ENCODE measurements at places on chromosomes 16 and 17.

DNA sequence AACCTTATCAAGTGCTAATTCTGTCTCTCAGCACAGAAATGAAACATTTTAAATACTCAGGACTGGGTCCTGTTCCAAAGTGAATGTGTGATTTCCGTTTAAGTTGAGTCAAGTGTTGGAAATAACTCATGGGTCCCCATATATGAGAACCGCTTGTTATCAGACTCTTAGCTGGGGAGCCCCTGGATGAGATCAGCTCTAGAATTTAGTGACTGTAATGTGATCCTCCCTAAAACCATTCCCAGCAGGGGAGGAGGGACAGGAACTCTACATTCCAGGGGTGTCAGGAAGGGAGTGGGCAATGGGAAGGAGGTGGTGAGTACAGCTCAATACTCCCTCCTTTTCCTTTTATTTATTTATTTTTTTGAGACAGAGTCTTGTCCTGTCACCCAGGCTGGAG, 37.5 kb downstream of the OTOA start:
- no peak for DNase-seq

DNA sequence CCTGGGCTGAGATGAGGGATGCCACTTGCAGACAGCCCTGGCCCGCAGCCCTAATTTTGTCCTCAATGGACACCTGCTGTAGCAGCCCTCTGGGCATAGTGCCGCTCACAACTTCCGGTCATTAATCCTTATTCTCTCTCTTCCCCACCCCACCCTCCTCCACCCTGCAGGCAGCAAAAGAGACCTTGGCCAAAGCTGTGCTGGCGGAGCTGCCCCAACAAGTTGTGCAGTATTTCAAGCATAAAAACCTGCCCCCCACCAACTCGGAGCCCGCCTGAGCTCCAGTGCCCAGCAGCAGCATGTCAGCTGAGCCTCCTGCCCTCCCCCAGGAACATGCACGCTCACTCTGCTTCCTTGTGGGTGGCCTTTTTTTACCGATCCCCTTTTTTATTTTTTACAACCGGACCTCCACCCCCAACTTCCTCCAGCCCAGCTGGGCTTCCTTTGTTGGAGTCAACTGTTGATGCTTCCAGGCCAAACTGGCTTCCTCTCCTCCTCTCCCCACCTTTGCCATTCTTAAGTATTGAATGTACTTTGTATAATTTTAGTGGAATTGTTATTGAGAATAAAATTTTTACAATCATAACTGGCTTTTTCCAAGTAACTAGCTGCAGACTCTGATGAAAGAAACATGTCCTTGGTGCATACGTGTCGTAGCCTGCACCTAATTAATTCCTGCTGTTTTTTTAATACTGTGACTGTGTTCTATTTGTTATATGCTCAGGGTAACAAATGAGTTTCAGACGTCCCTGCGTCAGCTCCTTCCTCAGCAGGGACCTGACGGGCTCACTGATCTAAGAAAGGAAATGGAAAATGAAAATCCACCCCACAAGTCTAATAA, 38.2 kb downstream of the PSME3IP1 start:
- no peak for DNase-seq

DNA sequence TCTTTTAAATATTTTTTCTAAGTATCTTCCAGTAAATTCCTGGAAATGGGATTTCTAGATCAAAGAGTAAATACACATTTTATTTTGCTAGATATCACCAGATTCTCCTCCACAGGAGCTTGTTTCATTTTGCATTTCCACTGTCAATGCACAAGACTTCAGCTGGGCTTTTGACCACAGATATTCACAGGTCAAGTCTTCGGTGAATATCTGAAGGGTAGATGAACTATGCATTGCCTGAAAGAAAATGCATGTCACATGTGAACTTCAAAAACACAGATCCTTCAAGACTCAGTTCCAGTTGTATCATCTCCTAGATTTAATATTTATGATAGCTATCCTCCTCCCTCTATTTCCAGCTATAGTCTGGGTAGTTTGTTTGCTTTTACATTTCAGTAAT, 963.6 kb upstream of the GOT2 start:
- DNase-seq = no peak

- DNase-seq = peak; percentile 28
These were observed 146.1 kb downstream of the IRF8 start for GRCh38 chr16:86044881-86045590.

- no peak for DNase-seq
These were observed 2.7 kb downstream of the PLEKHH3 start for GRCh38 chr17:42673885-42674754.

- no peak for DNase-seq
These were observed 31.5 kb upstream of the CDH5 start for GRCh38 chr16:66334853-66335574.
